Fibroblast of skin of scalp (primary cell): ENCODE measurements at places on chromosomes 6 and 20.

DNA sequence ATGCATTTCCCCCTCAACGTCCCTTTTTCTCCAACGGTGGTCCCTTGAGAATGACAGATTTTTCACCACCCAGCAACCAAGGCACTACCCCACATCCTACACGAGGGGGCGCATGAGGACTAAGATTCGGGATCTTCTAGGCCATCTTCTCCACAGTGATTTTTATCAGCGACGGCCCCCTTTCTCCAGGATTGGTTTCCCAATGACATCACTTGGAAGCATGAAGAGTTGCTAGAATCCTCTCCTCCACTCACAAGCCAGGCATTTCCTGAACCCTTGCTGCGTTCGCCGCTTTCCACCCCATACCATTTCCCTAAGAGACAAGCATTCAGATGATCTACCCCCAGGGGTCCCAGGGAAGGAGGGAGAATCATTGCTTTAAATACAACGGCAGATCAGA is 252.0 kb downstream of the HIVEP2 start:
- peak; percentile 97 for DNase-seq

GRCh38 chr6:18515767-18516166 is 128.6 kb downstream of the RNF144B start:
- peak; percentile 43 for DNase-seq

DNA sequence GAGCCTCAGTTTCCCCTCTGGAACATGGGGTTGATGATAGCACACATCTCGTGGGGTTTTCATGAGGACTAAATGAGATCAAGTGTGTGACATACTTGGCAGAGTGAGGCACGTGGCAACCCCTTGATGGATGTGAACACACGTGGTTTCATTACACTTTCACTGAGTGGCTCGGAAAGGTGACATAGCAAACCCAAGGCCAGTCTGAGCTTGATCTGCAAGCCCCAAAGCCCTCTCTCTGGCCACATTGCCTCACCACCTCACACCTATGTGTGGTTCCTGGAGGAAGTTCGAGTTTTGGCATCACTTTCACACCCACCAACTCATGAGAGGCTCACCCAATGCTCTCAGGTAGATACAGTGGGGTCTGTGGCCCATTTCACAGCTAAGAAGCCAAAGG is 60.0 kb downstream of the CPNE5 start:
- DNase-seq, result no peak

GRCh38 chr6:140909156-140909555 is 1223.6 kb upstream of the GJE1 start:
- peak; percentile 51 for DNase-seq

DNA sequence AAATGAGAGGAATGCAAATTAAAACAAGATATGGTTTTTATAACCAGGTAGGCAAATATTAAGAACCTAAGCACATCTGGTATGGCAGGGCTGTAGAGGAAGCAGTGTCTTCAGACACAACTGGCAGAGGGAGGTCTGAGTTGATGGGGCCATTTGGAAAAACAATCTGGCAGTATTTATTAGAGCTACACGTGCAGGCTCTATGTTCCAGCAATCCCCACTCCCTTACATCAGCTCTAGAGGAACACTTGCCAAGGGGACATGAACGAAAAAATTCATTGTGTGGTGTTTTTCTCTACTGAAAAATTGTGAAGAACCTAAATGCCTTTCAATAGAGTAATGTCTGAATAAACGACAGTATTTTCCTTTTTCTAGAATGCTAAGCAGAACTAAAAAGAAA is 111.6 kb upstream of the EDN1 start:
- no peak for DNase-seq

DNA sequence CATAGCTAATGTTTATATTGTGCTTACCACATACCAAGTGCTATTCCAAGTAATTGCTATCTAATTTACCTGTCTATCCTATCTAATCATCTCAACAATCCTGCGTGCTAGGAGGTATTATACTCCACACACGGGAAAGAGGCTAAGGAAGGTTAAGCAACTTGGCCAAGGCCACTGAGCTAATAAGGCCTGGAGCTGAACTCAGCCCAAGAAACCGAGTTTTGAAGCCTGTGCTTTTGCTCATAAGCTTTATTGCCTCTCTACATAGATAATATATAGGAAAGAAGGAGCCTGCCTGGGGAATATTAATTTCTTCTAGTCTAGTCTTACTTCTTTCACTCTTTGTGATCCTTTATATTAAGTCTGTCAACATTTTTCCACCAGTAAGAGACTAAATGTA is 67.8 kb upstream of the ADGRF4 start:
- DNase-seq, result no peak

- peak; percentile 51 for DNase-seq
These were observed 56.4 kb downstream of the SNRNP48 start for GRCh38 chr6:7646394-7646793.

DNA sequence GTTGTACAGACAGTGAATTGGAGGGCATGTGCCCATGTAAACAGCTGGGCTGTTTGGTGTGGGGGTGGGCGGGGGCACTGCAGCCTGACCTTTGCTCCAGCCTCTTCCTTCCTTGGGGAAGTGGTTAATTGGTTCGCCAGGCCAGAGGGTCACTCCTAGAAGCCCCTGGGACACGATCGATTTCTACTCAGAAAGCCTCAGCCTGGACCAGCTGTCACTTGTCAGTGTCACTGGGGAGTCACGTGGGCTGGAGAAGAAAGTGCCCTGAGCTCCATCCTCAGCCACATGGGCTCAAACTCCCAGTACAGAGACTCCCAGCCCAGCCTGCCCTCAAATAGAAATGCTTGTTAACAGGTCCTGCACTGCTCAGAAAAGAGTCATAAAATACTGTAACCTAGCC is 423.8 kb upstream of the SULF2 start:
- no peak for DNase-seq

DNA sequence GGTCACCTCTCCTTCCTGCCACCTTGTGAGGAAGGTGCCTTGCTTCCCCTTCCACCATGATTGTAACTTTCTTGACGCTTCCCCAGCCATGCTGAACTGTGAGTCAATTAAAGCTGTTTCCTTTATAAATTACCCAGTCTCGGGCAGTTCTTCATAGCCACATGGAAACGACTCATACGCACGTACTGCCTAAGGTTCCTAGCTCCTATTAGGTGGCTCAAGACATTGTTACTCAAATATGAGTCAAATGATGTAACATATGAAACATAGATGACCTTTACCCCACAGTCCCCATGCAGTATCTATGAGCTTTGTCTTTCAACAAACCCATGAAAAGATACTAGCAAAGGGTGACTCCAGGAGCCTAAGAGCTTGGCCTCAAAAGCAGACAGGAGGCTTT is 98.3 kb downstream of the SIM1 start:
- peak; percentile 58 for DNase-seq

DNA sequence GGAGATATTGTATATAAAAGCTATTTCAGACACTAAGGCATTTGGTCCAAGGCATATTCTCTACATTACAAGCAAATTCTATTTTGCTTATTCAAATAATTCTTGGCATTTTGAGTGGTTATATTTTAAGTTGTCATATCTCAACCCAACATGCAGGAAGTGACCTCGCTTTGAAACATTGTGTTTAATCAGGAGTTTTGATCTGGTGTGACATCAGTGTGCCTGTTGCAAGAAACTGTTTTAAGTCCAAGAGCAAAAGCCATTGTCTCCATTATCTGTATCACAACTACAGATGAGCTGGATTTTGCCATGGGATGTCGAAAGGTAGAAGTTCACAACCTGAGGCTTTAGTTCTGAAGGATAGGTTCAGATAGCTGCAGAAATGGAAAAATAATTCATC is 509.9 kb upstream of the ID4 start:
- peak; percentile 83 for DNase-seq

DNA sequence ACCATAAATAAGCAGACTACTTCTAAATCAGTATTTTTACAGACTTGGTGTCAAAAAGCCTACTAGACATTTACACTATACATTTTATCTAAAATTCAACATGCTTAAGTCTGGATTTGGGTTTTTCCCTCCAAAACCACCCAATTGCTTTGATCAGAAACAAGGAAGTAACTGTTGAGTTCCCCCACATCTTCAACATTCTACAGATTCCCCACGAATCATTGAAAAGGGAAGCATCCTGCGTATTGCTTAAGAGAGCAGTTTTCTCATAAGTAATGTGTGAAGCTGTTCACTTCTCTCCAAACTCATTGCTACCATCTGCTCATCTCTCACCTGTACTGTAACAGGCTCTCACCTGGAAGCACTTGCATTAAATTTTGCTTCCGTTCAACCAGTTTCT is 36.4 kb upstream of the RNF144B start:
- no peak for DNase-seq

DNA sequence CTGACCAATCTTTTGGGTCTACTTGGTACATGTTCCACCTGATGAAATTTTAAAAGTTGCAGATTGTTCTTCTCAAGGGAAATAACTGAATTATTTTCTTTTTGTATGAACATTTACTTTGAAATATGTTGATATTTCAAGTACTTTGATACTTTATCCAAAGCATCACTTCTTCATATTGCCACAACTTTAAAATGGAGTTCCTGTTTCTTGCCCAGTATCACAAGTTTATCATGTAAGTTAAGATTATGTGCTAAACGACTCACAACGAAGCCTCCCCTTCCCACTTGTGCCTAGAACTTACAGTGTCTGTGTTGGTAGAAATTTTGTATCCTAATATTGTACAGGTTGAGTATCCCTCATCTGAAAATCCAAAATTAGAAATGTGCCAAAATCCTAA is 108.4 kb downstream of the ARID1B start:
- no peak for DNase-seq

- no peak for DNase-seq
These were observed 3.8 kb downstream of the CABLES2 start for GRCh38 chr20:62403331-62403730.

DNA sequence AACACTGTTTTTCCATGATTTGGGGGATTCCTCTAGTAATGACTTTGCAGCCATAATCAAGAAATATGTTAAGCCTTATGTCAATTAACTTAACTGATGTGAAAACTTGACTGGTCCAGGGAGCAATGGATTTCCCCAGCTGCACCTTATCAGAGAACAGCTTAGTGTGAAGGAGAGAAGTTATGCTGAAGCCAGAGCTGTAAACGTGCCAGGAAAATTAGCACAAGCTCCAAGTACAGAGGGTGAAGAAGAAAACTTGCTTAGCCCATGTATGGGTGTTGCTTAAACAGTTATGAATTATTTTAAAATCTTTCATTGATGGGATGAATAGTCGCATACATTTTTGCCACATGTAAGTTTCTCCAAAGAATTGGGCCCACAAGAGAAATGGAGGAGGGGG is 214.9 kb upstream of the RNF217 start:
- DNase-seq, result no peak

DNA sequence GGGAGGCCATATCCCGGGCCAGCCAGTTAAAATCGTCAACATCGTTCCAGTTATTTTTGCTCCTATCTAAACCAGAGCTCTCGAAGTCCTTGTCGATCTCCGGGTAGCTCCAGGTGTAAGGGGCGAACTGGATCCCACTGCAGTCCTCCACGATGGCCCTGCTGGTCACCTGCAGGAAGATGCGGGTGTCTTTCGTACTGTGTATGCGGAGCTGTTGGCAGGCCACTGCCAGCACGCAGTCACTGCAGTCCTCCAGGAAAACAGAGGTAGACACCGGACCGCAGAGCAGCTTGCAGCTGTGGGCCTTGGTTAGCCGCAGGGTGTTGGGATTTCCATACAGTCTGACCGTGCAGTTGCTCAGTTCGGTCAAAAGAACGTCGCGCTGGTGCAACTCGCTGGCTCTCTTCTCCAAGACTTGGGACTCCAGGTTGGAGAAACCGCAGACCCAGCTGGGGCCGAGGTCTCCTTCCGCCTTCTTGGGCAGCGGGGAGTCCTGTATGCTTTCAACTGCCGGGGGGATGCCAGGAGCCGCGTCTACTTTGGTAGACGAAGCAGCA is 742 bp downstream of the TBCC start:
- no peak for DNase-seq

GRCh38 chr6:516213-516612 is 124.7 kb downstream of the IRF4 start:
- DNase-seq, result no peak

DNA sequence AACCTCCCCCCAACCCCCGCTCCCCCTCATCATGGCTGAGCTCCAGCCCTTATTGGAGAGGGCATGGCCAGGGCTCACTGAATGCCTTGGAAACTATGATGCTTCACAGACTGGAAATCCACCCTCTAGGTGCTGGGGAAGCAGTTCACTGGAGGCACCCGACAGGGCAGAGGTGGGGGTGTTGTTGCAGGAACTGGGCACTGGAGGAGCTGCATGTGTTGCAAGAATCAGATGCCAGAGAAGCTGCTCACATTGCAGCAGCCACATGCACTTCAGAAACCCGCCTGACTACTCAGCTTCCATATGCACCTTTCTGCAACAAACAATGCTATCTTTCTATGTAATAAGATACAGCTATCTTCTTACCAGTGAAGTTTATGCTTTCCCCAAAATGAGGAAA is 7.9 kb upstream of the TBPL1 start:
- DNase-seq, result no peak

DNA sequence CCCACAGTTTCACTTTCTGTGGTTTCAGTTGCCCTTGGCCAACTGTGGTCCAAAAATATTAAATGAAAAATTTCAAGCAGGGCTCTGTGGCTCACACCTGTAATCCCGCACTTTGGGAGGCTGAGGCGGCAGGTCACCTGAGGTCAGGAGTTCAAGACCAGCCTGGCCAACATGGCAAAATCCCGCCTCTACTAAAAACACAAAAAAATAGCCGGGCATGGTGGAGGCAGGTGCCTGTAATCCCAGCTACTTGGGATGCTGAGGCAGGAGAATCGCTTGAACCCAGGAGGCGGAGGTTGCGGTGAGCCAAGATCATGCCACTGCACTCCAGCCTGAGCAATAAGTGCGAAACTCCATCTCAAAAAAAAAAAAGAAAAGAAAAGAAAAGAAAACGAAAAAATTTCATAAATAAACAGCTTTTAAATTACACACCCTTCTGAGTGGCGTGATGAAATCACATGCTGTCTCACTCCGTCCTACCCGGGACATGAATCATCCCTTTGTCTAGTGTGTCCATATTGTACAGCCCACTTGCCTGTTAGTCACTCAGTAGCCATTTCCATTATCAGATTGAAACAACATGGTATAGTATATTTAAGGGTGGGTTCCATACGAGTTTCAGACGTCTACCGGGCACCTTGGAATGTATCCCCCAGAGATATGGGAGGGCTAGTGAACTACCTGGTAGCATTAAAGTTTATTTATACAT is 11.7 kb downstream of the PTPRK start:
- peak; percentile 93 for DNase-seq

- no peak for DNase-seq
These were observed 99.5 kb downstream of the CDKAL1 start for GRCh38 chr6:20633566-20634340.

GRCh38 chr6:135985471-135985870 is 134.0 kb downstream of the PDE7B start:
- peak; percentile 79 for DNase-seq

DNA sequence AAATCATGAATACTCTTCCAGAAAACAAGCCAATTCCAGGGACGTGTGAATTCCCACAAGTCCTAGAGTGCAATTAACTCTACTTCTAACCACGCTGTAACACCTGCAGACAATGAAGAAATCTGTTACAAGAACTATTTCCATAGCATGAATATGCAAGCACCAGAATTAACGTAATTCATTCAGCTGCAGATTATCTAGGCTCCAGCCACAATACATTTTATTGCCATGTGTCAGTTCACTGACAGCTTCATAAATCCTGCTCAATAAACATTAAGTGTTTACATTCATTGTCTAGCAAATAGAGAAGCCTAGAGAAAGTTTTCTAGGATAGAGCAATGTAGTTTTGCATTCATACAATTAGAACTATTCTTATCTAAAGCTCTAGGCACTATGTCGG is 1348.5 kb downstream of the GRIK2 start:
- no peak for DNase-seq

- DNase-seq, result no peak
These were observed 46.1 kb downstream of the HLA-F start for GRCh38 chr6:29769336-29769735.
